GM23248 (cell line): ENCODE measurements at places on chromosomes 16 and 17. TPM values are rescaled to one million over a fixed set of nuclear protein-coding genes. Genes with fewer than 3 reads are reported as not detected.

The SCPEP1 gene
- 31.0 and 36.0 TPM in 2 replicates for total RNA-seq

DNA sequence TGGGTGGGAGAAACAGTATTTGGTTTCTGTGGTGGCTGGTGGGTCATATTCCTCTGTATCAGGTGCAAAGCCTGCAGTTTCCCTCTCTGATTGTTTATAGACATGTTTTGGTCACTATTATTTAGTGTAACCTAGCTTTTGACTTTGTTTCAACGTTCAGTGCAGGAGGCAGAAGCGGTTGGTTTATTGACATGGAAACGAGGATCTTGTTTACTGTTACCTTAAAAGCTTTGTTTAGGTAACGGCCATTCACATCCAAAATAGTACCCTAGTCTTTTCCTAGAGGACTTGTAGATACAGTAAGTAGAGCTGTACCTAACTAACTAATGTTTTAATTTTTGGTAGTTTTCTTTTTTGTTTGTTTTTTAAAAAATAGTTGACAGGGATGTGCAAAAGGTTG is 3.5 kb downstream of the MSI2 start:
- no peak for DNase-seq

GRCh38 chr17:37283414-37283961 is 92.3 kb upstream of the C17orf78 start:
- DNase-seq = peak; percentile 12

- DNase-seq = peak; percentile 68
Measured at GRCh38 chr17:41835800-41836549, at the start of gene NT5C3B. NT5C3B (minus strand) TSS chr17:41836232; CDS start chr17:41836193, 39 bp downstream.

The CNTNAP1 gene
- total RNA-seq = 23.3 and 24.5 TPM in 2 replicates

- peak; percentile 48 for DNase-seq
Measured at GRCh38 chr17:51261024-51261963, 948 bp downstream of the UTP18 start.

- no peak for DNase-seq
Measured at GRCh38 chr17:43014020-43014648, 7.5 kb downstream of the IFI35 start.

DNA sequence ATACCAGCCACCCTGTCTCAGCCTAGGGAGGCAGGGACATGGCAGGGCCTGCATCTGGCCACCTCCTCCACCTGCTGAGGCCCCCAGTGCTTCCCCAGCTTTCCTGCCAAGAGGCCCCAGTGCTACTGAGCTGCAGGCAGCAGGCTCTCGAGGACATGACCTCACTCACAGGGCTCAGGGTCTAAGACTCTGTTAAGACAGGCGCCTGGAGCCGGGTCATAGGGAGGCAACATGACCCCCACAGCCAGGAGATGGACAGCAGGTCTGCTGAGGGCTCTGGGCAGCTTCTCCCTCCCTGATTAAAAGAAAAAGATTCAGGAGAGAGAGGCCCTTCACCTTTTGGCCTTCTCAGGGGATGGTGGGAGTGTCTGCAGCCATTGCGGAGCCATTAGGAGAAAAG is 23.2 kb upstream of the FASN start:
- DNase-seq = no peak

GRCh38 chr16:76749780-76750375 is 441.1 kb upstream of the MON1B start:
- no peak for DNase-seq
